Right lung (tissue), 10 donors: ENCODE measurements at places on chromosomes 2 and 18. TPM values are rescaled to one million over a fixed set of nuclear protein-coding genes. Genes with fewer than 3 reads are reported as not detected.

The CENPA gene
- polyA plus RNA-seq, result 13.9 TPM

The PROM2 gene
- 10.5 TPM for polyA plus RNA-seq

The ST6GAL2 gene
- 1.8 TPM for polyA plus RNA-seq

The DYSF gene
- polyA plus RNA-seq, result 14.6 TPM

The CDK15 gene
- 0.24 TPM for polyA plus RNA-seq

The TDRD15 gene
- not detected for polyA plus RNA-seq

GRCh38 chr2:111975053-111975552 is 76.7 kb downstream of the MERTK start:
- DNase-seq, result no peak

DNA sequence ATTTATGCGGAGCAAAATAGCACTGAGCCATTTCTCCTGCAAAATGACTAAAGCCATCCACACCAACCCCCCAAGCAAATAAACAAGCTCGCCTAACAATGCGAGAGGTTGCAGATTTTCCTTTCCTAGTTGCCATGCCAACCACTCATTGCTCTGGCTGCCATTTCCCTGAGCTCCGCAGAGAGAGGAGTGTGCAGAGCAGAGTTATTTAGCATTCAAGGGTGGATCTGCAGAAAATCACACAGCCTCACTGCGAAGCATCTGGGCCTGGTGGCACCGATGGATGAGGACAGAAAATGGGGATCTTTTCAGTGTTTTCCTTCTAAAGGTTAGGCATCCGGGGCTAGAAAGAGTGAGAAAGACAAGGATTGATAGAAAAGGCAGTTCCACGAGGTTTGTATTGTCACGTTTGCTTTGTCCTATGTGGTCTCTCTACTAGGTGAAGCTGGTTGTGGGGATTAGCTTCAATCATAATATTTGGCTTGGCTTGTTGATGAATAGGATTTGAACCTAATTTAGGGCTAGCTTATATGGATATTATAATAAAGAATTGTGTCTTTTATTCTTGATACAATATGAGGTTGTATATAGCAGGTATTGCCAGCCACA is 110.2 kb upstream of the UNC80 start:
- no peak for DNase-seq

DNA sequence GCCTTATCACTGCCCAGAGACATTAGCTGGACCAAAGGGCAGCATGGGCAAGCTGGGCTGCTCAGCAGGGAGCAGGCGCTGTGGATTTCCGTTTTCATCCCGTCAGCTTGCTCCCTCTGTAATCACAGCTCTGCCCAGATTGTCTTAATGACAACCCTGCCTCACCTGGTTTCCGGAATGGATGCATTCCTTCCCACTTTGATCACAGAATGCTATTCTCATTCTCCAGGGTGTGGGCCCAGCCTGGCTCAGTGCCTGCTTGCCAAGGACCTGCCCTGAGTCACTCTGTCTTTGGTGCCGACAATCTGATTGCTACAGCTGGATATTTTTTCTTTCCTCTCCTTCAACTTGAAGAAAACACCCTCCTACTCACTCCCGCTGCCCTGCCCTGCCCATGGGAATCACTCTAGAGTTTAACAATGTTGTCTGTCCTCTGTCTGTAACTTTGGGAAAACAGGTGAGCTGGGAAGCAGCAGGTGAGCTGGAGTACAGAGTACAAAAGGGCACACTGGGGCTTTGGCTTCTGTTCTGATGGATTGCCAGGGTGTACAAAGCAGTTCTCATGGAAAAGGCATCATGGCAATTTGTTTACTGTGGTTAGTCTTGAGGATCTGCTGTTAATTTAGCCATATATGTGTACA is 27.2 kb upstream of the FAM136A start:
- DNase-seq, result no peak

GRCh38 chr18:72940986-72941385 is 73.2 kb upstream of the NETO1 start:
- DNase-seq, result no peak

GRCh38 chr18:3595369-3596273 is 145.6 kb downstream of the TGIF1 start:
- DNase-seq, result peak; percentile 39

GRCh38 chr18:43405097-43405496 is 127.8 kb upstream of the SYT4 start:
- DNase-seq, result no peak

DNA sequence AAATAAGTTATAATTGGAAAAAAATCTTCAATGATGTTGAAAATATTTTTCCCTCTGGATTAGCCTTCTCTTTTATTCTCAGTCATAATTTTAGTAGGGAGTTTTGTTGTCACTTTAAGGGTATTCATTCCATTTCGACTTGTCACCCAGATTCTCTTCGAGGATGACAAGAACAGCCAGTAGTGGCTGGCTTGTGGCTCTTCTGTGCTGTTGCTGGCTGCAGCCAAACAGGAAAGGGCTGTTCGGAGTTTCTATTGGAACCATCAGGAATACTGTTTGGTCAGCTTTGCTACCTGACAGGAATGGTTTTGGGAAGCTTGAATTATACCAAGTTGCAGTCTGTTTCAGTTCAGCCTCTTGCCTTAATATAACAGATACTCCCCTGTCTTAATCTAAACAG is 41.6 kb downstream of the MGAT5 start:
- DNase-seq, result no peak

DNA sequence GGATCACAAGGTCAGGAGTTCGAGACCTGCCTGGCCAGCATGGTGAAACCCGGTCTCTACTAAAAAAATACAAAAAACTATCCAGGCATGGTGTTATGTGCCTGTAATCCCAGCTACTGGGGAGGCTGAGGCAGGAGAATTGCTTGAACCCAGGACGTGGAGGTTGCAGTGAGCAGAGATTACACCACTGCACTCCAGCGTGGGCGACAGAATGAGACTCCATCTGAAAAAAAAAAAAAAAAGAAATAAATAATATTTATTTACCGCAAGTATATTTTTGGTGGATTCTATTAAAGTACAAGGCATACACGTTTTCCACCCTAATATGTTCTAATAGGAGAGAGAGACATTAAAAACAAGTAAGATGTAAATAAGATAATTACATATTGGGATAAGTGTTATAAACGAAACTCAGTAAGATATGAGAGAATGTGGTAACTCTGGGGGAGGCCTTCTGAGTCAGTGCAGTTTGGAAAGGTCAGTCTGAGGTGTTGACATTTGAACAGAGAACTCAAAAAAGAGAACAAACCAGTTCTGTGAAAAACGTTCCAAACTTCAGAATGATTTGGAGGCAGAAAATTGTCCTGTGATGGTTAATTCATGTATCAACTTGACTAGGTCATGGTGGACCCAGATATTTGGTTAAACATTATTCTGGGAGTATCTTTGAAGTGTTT is 8.8 kb upstream of the POLI start:
- peak; percentile 30 for DNase-seq

DNA sequence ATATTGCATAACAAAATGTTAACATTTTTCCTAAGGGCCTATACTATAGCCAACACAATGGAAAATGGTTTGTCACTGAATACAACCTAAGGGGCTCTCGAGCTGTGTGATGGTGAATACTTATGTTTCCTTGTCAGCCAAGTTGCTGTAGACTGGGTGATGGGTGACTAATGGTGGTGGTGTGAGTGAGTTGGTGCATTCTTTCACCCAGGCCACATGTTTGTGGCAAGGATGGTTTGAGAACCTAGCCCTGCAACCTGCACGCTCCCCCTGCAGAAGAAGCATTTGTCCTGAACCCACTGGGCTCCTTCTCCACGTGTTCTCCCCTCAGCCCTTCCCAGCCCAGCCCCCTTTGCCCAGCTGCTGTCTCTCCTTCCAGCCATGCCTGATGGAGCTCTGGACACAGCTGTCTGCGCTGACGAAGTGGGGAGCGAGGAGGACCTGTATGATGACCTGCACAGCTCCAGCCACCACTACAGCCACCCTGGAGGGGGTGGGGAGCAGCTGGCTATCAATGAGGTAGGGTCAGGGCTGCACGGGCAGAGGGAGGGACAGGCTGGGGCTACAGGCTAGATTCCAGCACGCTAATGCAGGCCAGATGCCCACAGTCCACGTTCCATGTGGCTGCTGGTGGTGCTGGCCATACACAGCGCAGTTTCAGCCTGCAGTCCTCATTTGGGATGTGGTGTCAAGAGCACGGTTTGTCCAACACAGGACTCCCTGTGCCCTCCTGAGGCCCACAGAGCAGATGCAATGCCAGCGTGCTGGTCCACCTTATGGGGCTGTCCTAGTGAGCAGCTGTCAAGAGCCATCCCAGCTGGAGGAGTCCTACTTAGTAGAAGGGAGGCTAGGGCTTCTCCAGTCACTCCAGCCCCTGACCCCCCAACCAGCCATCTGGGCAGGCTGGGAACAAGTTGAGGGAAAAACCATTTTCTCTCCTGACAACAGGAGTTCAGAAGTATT is 65.4 kb downstream of the FAM168B start:
- no peak for DNase-seq

DNA sequence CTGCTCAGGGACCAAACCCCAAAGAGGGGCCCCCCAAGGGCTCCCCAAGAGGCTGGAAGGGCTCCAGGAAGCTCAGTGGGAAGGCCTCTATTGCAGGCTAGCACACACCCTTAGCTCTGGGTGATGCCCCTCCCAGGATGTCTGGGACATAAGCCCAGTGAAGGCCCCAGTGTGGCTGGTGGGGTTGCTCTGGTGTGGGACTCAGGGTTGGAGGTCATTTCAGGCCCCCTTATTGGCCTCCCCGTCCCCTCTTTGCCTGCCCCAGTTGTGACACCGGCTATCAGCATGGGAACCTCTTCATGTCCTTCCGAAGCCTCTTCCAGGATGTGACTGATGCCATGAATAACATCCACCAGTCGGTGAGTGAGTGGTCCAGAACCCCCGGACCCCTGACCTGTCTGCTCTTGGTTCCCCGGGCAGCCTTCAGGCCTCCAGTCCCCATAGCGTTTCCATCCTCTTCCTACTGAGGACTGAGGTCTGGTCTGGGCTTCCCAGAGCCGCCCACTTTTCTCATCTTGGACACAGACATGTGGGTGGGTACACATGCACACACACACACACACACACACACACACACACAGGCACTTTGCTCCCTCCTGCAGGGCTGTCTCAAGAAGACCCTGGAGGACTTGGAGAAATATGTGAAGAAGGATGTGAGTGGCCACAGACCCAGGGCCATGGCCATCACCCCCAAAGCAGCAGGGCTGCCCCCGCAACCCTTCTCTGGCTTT is 2.2 kb downstream of the NT5DC4 start:
- no peak for DNase-seq

GRCh38 chr2:224925810-224926100 is 116.5 kb downstream of the DOCK10 start:
- DNase-seq, result no peak

DNA sequence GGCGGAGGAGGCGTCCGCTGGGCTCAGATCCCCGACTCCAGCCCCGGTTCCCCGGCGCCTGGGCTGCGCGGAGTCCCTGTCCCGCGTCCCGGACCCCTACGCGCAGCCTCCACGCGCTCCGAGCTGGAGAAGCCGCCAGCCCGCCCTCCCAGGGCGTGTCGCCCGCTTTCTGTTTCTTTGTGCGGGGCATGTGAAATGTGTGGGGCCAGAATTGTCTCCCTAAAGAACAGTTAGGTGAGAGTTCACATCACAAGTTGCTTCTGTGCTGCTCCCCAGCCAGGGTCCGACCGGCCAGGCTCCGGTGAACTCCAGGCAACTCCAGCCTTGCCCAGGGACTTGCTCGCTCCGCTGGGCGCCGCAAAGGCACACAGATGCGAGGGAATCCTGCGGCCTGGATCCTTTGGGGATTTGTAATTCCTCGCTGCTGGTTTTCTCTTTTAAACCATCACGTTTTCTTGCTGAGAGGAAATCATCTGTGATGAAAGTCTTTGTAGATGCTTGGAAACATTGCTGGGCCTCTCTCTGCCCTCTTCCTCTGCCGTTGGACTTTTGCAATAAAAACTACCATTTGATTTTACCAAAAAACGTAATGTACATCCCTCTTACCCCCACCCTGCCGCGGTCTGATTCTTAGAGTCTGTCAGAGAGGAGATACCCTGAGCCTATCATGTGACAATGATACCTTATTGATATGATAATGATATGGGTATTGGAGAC is 631 bp downstream of the GYPC start:
- peak; percentile 68 for DNase-seq

DNA sequence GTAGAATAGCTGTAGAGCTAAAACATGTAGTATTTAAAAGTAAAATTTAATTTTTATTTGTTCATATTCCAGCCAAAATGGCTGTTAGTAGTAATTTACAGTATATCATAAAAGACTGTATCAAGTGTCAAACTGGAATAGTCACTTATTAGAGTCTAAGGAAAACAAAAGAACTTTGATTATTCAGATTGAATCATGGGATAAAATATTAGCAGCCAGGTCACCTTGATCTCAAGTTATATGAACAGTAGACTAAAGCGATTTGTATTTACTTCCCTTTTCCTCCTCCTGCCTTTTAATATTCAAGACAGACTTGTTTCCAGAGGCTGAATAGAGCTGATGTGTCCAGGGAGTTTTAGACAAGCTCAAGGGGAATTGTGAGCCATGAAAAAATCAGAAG is 54.4 kb downstream of the PMAIP1 start:
- DNase-seq, result no peak

DNA sequence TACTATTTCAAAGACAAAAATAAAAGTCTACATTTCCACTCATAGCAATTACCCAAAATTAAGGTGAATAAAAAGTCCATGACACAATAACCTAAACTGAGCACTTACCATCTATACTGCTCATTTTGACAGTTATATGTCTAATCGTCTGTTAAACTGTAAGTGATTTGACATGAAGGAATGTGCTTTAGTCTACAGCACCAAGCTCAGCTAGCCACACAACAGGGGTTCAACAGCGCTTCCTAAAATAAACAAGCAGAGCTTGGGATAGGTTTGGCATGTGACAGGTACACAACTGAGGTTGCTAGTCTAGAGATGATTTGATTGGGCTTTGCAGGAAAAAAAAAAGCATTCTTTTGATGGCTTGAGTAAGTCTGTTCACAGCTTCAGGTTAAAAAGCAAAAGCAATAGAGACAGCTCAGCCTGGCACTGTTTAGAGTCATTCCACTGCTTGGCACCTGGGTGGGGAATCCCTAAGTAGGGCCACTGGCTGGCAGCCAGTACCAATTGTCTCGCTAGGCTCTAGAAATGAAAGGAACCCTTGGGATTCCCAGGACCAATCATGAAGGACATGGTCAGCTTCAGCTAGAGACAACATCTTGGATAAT is 78.6 kb downstream of the BARD1 start:
- DNase-seq, result no peak
